Fibroblast of skin of left quadriceps (primary cell): ENCODE measurements at places on chromosomes 16 and 17.
A peak's percentile ranks its signal among the peaks of the same experiment; 100 is the strongest.

DNA sequence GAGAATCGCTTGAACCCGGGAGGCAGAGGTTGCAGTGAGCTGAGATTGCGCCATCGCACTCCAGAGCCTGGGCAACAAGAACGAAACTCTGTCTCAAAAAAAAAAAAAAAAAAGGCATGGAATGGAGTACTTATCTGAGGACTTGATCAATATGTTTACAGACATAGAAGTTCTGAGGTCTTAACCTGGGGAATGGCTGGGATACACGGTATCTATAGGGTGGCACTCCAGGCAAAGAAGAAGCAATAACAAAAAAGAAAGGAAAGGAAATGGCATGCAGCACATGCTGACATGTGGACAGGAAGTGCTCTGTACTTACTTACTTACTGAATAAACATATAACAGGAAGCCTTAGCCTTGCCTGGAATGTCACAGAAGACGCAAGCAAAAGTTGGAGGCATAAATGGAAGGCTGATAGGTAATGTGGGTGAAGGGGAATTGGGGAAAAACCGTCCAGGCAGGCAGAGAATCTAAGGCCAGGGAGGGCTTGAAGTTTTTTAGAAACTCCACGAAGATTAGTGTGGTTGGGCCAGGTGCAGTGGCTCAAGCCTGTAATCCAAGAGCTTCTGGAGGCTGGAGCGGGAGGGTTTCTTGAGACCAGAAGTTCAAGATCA is 10.1 kb upstream of the SPOP start:
- no peak for DNase-seq

- DNase-seq = no peak
Measured at GRCh38 chr17:14158707-14159106, 78.0 kb downstream of the CDRT15 start.

DNA sequence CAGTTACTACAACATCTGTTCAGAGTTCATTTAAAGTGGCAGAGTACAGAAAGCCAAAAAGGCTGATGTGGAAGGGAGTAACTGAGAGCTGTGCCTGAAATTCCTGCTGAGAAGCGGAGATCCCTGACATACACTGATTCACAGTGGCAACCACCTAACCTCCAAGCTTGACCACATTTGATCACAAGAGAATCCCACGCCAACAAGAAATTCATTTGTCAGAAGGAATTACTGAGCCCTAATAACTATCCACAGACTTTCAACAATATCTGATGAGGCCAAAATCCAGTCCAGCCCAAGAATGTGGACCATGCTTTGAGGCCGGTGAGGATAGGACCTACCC is 168.5 kb upstream of the RPH3AL start:
- no peak for DNase-seq

DNA sequence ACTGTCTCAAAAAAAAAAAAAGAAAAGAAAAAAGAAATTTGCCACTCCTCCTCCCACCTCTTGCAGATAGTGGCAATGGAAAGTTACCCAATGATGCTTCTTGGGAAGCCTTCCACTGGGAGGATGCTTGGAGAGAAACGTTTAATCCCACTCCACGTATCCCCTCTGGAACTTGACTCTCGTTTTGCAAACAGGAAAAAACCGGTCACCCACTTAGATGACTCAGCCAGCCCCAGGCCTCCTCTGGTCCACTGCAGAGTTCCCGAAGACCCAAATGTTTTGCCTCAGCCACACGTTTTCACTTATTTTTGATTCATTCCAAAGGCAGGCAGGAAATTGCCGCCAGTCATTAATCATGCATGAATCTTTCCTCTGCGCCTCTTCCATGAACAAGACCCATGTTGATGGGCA is 9.3 kb upstream of the TNFRSF17 start:
- peak; percentile 97 for DNase-seq

DNA sequence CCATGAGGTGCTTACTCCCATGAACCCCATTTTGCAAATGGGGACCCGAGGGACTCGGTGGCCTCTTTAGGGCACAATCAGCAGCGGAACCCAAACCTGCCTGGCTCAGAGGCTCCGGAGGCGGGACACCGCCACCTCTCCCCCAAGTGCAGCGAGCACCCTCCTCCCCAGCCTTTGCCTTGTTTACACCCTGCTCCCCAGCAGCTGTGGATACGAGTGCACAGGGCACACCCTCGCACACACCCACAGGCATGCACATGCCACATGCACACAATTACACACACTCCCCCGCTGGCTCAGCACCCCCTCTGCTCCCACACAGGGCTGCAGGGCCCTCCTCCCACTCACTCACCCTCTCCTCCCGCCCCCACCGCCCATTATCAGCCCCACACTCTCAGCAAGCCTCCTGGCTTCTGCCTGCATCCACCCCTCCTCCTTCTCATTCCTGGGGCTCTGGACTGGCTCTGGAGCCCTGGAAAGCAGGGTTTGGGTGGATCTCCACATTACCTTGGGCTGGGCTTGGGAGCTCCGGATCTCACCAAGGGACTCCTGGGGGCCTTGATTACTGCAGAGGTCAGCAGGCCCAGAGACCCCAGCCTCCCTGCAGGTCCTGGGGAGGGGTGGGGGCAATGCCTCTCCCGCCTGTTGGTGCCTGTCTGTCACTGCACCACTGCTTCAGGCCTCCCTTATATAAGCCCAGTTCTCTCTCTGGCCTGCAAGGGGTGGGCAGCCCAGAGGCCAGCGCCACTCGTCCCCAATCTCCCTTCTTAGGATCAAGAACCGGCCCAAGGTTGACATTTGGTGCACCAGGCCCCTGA is 6.4 kb downstream of the PDK2 start:
- peak; percentile 51 for DNase-seq

GRCh38 chr17:50831471-50831928 is 3.9 kb upstream of the WFIKKN2 start:
- DNase-seq = no peak

- no peak for DNase-seq
Measured at GRCh38 chr16:81632392-81633146, 146.5 kb upstream of the PLCG2 start.

GRCh38 chr17:50163843-50164696 is 1.7 kb upstream of the SGCA start:
- DNase-seq = no peak

- DNase-seq = no peak
Measured at GRCh38 chr17:39229274-39229913, 3.6 kb upstream of the STAC2 start.

DNA sequence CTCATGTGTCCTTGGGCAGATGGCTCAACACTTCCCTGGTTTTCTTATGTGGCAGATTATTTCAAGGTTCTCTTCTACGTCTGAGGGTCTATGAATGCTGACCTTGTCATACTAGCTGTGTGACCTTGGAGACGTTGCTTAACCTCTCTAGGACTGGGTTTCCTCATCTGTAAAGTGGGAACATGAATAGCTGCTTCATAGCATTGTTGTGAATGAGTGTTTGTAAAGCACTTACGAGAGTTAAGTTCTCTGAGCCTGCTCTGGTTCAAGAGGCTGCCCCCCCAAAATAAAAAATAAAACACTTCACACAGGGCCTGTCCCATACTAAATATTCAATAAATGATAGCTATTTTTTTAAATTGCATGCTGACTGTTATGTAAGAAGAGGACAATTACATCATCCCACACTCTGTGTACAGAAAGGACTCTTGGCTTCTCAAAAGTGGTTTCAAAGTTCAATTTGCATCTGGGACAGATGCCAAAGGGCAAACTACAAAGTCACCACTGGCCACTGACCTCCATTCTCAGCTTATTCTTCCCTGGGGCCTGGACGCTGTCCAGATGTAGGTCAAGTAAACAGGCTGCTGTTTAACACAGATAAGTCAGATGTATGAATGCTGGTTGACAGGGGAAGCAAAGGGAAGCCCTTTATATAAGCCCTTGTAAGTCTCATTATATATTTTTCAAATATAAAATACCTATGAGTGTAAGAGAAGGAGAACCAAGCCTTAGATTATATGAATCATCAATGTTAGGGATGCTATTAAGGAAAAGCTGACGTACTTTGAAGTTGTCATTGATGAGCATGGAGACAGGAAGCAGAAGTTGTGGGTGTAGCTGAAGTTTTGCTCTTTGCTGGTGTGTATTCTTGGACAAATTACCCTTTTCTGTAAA is 15.4 kb upstream of the NDEL1 start:
- DNase-seq = no peak

- DNase-seq = no peak
Measured at GRCh38 chr16:399340-400019, 2.2 kb upstream of the DECR2 start.

DNA sequence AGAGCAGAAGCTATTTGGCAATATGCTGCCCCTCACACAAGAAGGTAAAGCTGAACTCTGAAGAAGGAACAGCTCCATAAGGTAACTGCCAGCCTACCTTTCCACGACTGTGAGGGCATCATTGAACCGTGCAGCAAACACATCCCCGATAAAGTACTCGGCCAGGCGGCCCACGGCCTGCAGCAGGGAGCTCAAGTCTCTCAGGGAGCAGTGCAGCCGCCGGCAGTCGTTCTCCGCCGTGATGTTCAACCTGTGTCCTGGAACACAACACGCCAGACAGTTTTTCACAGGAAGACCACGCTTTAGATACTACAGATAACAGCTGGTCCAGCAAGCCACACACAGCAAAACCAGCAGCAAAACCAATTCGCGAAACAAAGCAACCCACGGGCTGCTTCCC is 62.1 kb upstream of the GSG1L start:
- no peak for DNase-seq

DNA sequence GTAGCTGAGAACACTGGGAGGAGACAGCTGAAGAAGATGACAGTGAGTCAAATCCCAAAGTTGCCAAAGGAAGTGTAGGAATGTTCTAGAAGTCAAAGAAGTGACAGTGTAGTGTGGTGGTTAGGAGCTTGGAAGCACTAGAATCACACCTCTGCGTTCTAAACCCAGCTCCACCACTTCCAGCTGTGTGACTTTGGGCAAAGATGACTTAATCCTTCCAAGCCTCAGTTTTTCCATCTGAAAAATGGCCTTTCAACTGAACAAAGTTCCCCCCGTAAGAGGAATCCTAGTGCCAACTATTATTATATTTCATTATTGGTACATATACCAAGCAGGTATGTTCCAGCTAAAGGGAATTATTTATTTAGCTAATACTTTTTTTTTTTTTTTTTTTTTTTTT is 56.0 kb downstream of the IQCK start:
- DNase-seq = no peak

GRCh38 chr17:7479213-7480088 is at the start of gene ZBTB4:
Gene ZBTB4 (minus strand): TSS chr17:7479631. CDS start chr17:7466801, 12,830 bp downstream.
- DNase-seq = no peak

- peak; percentile 76 for DNase-seq
Measured at GRCh38 chr17:39153599-39154051, 2.2 kb upstream of the PLXDC1 start.

- DNase-seq = peak; percentile 73
Measured at GRCh38 chr17:13601776-13602551, at the start of gene HS3ST3A1. Gene HS3ST3A1 (minus strand): TSS chr17:13601929. CDS start chr17:13601129, 800 bp downstream.
